ENCODE measurements at places on chromosomes 7 and 10. TPM values are rescaled to one million over a fixed set of nuclear protein-coding genes. Genes with fewer than 3 reads are reported as not detected.

GRCh38 chr7:28078036-28078901 lies 102.3 kb downstream of the JAZF1 start:
- H3K27ac ChIP-seq: no peak overlapping the region
- H3K4me1 ChIP-seq: no peaks in the 10 kb centered on the region
- H3K27me3 ChIP-seq: no peaks in the 10 kb centered on the region

The PRSS37 gene
- total RNA-seq: 0.51 TPM

DNA sequence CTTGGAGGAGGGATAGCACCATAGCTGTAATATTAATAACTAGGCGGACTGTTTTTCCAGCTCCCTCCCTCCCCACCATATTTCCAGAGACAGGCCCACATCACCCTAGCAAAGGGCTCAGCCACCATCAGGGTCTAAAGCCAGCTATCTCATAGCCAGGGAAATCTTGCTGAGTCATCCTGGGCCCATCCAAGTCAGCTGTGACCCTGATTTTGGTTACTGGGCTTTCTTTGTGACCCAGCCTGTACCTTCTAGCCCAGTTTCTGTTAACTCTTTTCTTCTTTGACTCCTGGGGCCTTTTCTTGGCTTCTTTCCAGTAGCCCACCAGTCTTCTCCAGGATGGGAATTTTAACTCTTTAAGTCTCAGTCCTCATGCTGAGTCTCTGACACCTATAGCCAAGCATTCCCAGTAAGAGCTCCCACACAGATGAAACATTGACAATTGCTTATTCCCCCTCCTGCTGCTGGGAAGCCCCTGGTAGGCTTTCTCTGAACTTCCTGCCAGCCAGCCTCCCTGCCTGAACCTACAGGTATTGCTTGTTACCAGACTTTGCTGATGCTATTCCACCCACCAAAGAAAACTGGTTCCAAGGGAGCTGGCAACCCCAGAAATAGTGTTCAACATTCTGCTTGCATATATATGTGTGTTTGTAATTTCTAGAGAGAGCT lies 34.8 kb upstream of the ADO start:
- H3K36me3 ChIP-seq: no peaks in the 10 kb centered on the region
- DNase-seq: no peak
- H3K27me3 ChIP-seq: no peaks in the 10 kb centered on the region
- no peak overlapping the region for H3K4me3 ChIP-seq
- no peaks in the 10 kb centered on the region for H3K4me1 ChIP-seq

GRCh38 chr7:124009321-124009720 lies 23.5 kb downstream of the TMEM229A start:
- no peaks in the 10 kb centered on the region for H3K36me3 ChIP-seq
- no peaks in the 10 kb centered on the region for H3K27me3 ChIP-seq
- no peaks in the 10 kb centered on the region for H3K4me1 ChIP-seq
- H3K4me3 ChIP-seq: no peak overlapping the region

DNA sequence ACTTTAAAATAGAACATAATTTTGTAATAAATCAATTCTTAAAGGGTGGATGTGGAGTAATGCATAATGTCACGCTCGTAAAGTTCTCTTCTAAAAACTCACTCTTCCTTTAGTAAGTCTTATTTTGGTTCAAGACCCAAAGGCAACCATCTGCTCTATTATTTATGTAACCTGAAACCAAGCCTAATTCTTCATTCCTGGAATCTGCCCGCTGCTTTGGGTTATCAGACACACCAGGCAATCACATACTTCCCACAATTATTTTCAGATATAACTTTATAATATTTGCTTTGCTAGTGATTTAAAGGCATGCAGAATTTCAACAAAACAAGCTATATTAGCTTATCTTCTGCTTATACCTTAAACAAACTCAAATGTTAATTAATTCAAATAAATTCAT lies 39.0 kb downstream of the RAB11FIP2 start:
- H3K27ac ChIP-seq: no peak overlapping the region
- no peaks in the 10 kb centered on the region for H3K4me1 ChIP-seq
- no peaks in the 10 kb centered on the region for H3K27me3 ChIP-seq
- H3K4me3 ChIP-seq: no peak overlapping the region
- DNase-seq: no peak

- no peaks in the 10 kb centered on the region for H3K27me3 ChIP-seq
- no peak overlapping the region for H3K4me3 ChIP-seq
- no peak for DNase-seq
These were observed 5.5 kb downstream of the HOXA4 start for GRCh38 chr7:27124902-27125689.

DNA sequence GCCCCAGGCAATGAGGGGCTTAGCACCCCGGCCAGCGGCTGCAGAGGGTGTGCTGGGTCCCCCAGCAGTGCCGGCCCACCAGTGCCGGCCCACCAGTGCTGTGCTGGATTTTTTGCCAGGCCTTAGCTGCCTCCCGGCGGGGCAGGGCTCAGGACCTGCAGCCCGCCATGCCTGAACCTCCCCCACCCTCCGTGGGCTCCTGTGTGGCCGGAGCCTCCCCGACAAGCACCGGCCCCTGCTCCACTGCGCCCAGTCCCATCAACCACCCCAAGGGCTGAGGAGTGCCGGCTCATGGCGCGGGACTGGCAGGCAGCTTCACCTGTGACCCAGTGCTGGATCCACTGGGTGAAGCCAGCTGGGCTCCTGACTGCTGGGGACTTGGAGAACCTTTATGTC lies 3.5 kb upstream of the ACSL5 start:
- no peaks in the 10 kb centered on the region for H3K27me3 ChIP-seq
- H3K36me3 ChIP-seq: no peaks in the 10 kb centered on the region
- no peak for DNase-seq
- no peak overlapping the region for H3K27ac ChIP-seq

The PRR15 gene
- total RNA-seq: 4.6 TPM

The PARD3 gene
- 61.9 TPM for total RNA-seq

DNA sequence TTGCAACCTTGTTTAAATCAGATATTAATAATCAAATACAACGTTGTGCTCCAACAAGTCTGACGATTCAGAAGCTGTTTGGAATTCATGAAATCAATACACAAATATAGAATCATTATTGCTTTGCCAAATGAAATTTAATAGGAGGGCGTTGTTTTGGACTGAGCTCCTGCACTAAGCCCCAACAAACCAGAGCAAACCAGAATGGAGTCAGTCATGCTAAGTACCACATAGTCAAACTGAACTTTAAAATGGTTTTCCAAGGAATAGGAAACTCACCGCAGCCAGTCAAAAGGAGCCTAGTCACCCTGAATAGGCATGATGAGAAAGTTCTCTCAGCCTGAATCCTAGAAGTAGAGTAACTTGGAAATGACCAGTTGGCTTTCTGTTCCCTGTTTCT lies 53.7 kb downstream of the HACD1 start:
- H3K27me3 ChIP-seq: no peaks in the 10 kb centered on the region
- no peaks in the 10 kb centered on the region for H3K36me3 ChIP-seq
- no peak overlapping the region for H3K27ac ChIP-seq
- no peak for DNase-seq

GRCh38 chr7:156640949-156641485 lies 443 bp downstream of the RNF32 start:
- H3K4me3 ChIP-seq: peak overlapping the region; percentile 83
- no peaks in the 10 kb centered on the region for H3K27me3 ChIP-seq
- H3K27ac ChIP-seq: peak overlapping the region; percentile 84
- no peaks in the 10 kb centered on the region for H3K4me1 ChIP-seq
- DNase-seq: peak; percentile 30
- no peaks in the 10 kb centered on the region for H3K36me3 ChIP-seq

- H3K4me1 ChIP-seq: no peaks in the 10 kb centered on the region
- no peak overlapping the region for H3K4me3 ChIP-seq
- no peaks in the 10 kb centered on the region for H3K27me3 ChIP-seq
- no peaks in the 10 kb centered on the region for H3K36me3 ChIP-seq
- H3K27ac ChIP-seq: no peak overlapping the region
These were observed 733.7 kb upstream of the IGFBP3 start for GRCh38 chr7:46654546-46655443.

- no peak overlapping the region for H3K27ac ChIP-seq
- no peaks in the 10 kb centered on the region for H3K36me3 ChIP-seq
- H3K4me3 ChIP-seq: no peak overlapping the region
- H3K27me3 ChIP-seq: no peaks in the 10 kb centered on the region
- DNase-seq: no peak
- H3K4me1 ChIP-seq: no peaks in the 10 kb centered on the region
These were observed 181.2 kb upstream of the AGR3 start for GRCh38 chr7:17063045-17063383.

- no peak overlapping the region for H3K27ac ChIP-seq
- H3K4me3 ChIP-seq: no peak overlapping the region
- H3K4me1 ChIP-seq: no peaks in the 10 kb centered on the region
- no peaks in the 10 kb centered on the region for H3K36me3 ChIP-seq
- no peak for DNase-seq
These were observed 79.0 kb downstream of the AUTS2 start for GRCh38 chr7:69677054-69677852.

The FOXI2 gene
- total RNA-seq: not detected

The UTF1 gene
- not detected for total RNA-seq

GRCh38 chr7:32102432-32102873 lies 32.2 kb upstream of the PDE1C start:
- H3K36me3 ChIP-seq: no peaks in the 10 kb centered on the region
- no peak overlapping the region for H3K4me3 ChIP-seq
- H3K4me1 ChIP-seq: no peaks in the 10 kb centered on the region

GRCh38 chr10:104076743-104077160 lies 8.9 kb downstream of the COL17A1 start:
- no peaks in the 10 kb centered on the region for H3K36me3 ChIP-seq
- H3K27me3 ChIP-seq: no peaks in the 10 kb centered on the region
- H3K4me3 ChIP-seq: no peak overlapping the region
- DNase-seq: peak; percentile 36
- no peaks in the 10 kb centered on the region for H3K4me1 ChIP-seq

GRCh38 chr10:35172574-35172973 lies 45.9 kb downstream of the CREM start:
- no peak overlapping the region for H3K27ac ChIP-seq
- H3K4me1 ChIP-seq: no peaks in the 10 kb centered on the region
- H3K4me3 ChIP-seq: no peak overlapping the region
- DNase-seq: no peak

DNA sequence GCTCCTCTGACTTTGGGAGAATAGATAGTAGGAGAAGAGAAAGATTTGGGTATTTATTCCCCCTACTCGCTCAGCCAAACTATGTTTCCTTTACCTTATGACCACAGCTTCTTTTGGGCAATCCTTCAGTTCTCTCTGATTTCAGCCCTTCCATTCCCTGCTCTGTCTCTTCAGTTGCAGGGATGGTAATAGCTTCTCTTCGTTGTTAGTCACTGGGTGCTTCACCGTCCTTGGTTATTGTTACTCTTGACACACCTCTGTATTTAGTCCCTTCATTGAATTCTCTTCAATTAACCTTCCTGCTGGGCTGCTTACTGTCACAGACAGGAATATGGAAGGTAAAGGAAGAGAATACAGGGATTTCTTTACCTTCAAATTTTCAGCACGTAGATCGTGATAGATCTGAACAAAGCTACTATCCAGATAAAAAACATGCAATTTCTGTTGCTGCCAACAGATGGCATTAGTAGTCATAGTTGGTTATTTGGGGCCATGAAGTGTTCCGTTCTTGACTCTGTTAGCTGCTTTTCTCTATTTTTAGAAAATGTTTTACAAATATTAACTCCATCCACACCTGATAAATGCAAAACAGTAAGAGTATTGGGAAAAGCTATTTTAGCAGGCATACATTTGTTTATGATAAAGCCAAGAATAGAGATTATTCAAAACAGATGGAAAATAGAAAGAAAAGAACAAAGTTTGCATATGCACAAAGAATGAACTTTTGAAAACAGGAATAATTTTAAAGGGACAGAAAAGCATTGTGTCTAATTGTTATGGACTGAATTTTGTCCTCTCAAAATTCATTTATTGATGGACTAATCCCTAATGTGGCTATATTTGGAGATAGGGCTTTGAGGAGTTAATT lies 14.0 kb upstream of the PTTG1IP2 start:
- no peak overlapping the region for H3K27ac ChIP-seq
- no peak overlapping the region for H3K4me3 ChIP-seq
- no peaks in the 10 kb centered on the region for H3K4me1 ChIP-seq

- no peak for DNase-seq
- no peak overlapping the region for H3K27ac ChIP-seq
- no peaks in the 10 kb centered on the region for H3K4me1 ChIP-seq
- H3K36me3 ChIP-seq: no peaks in the 10 kb centered on the region
- no peak overlapping the region for H3K4me3 ChIP-seq
- no peaks in the 10 kb centered on the region for H3K27me3 ChIP-seq
These were observed 119.5 kb downstream of the BICC1 start for GRCh38 chr10:58632216-58632615.

The TIAL1 gene
- 68.7 TPM for total RNA-seq
